Activated CD8-positive, alpha-beta memory T cell treated with anti-CD3 and anti-CD28 coated beads, Interleukin-2, amount 10 ng/mL, durations not matched to agents 7 days and 5 days (primary cell): ENCODE measurements at places on chromosomes 4 and X. TPM values are rescaled to one million over a fixed set of nuclear protein-coding genes. Genes with fewer than 3 reads are reported as not detected.
A peak's percentile ranks its signal among the peaks of the same experiment; 100 is the strongest.

- no peaks in the 10 kb centered on the region for H3K4me1 ChIP-seq
- no peak overlapping the region for H3K4me3 ChIP-seq
- DNase-seq: no peak
- no peaks in the 10 kb centered on the region for H3K36me3 ChIP-seq
- H3K27me3 ChIP-seq: peaks cover 12% of the 10 kb centered on the region
Measured at GRCh38 chr4:67910585-67910905, 26.7 kb upstream of the TMPRSS11D start.

GRCh38 chr4:106816496-106816895 lies 219.6 kb downstream of the DKK2 start:
- H3K36me3 ChIP-seq: no peaks in the 10 kb centered on the region
- no peak for DNase-seq
- H3K27ac ChIP-seq: no peak overlapping the region
- no peaks in the 10 kb centered on the region for H3K4me1 ChIP-seq

MAOB gene
- not detected for total RNA-seq

DNA sequence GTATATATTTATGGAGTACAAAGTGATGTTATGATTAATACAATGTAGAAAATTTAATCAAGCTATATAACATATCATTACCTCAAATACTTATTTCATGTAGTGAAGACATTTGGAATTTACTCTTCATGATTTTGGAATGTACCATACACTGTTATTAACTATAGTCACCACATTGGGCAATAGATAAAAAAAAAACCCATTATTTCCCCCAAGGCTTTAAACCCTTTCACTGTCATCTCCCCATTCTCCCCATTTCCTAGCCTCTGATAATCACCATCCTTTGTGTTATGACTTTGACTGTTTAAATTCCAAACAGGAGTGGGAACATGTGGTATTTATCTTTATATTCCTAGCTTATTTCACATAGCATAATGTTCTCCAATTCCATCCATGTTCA lies 2189.1 kb upstream of the AGA start:
- H3K36me3 ChIP-seq: no peaks in the 10 kb centered on the region
- peaks cover 2% of the 10 kb centered on the region for H3K4me1 ChIP-seq
- H3K27ac ChIP-seq: no peak overlapping the region

GRCh38 chrX:38315186-38315585 lies 12.1 kb downstream of the RPGR start:
- H3K36me3 ChIP-seq: peaks cover 3% of the 10 kb centered on the region
- H3K4me3 ChIP-seq: no peak overlapping the region
- no peak overlapping the region for H3K27ac ChIP-seq

RTL9 gene
- not detected for total RNA-seq

DNA sequence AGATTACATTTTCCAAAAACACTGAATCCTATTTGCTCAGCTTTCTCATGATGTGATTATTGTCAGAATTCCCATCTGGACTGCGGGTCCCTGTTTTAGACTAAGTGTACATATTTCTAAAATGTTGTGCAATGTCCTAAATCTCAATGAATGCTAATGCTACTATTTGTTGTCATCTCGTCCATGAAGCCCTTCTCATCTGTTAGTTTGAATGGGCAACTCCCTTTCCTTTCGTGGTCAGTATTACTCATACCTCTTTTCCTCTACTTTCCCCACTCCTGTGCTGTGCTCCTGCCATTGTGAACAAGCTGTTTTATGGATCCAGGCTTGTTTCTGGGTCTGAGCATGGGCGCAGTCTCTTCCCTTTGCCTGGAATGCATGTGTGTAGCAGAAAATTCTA lies 91.0 kb downstream of the MID1 start:
- H3K4me3 ChIP-seq: no peak overlapping the region
- H3K36me3 ChIP-seq: no peaks in the 10 kb centered on the region
- DNase-seq: no peak
- no peaks in the 10 kb centered on the region for H3K27me3 ChIP-seq

GPR143 gene
- total RNA-seq: not detected

IRAK1 gene
- total RNA-seq: 148 TPM

GRCh38 chrX:40088299-40088625 lies 9.5 kb downstream of the BCOR start:
- no peaks in the 10 kb centered on the region for H3K27me3 ChIP-seq
- H3K36me3 ChIP-seq: peaks cover 8% of the 10 kb centered on the region
- H3K27ac ChIP-seq: no peak overlapping the region
- DNase-seq: no peak
- no peak overlapping the region for H3K4me3 ChIP-seq

GRCh38 chrX:74924449-74925224 lies 615 bp downstream of the NEXMIF start:
- no peak overlapping the region for H3K27ac ChIP-seq
- H3K4me3 ChIP-seq: peak overlapping the region; percentile 63
- no peaks in the 10 kb centered on the region for H3K36me3 ChIP-seq
- DNase-seq: peak; percentile 41
- peaks cover 35% of the 10 kb centered on the region for H3K27me3 ChIP-seq
- H3K4me1 ChIP-seq: peaks cover 10% of the 10 kb centered on the region

DNA sequence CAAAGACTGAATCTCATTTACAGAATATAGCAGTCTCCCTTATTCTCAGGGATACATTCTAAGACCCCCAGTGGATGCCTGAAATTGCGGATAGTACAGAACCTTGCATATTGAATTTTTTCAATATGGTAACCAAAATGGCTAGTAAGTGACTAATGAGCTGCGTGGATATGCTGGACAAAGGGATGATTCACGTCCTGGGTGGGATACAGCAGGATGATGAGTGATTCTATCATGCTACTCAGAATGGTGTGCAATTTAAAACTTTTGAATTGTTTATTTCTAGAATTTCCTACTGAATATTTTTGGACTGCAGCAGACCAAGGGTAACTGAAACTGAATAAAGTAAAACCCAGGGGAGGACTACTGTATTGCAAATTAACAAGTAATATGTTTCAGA lies 66.7 kb downstream of the STAG2 start:
- peaks cover 6% of the 10 kb centered on the region for H3K36me3 ChIP-seq
- H3K27me3 ChIP-seq: no peaks in the 10 kb centered on the region
- H3K4me1 ChIP-seq: peaks cover 4% of the 10 kb centered on the region
- no peak overlapping the region for H3K4me3 ChIP-seq
- no peak overlapping the region for H3K27ac ChIP-seq

GRCh38 chr4:147985376-147985775 lies 253.5 kb downstream of the ARHGAP10 start:
- H3K27ac ChIP-seq: no peak overlapping the region
- H3K4me1 ChIP-seq: peaks cover 19% of the 10 kb centered on the region

GRCh38 chr4:85761803-85762528 lies 287.0 kb downstream of the ARHGAP24 start:
- no peaks in the 10 kb centered on the region for H3K27me3 ChIP-seq
- no peak for DNase-seq
- H3K27ac ChIP-seq: no peak overlapping the region
- no peaks in the 10 kb centered on the region for H3K4me1 ChIP-seq
- no peak overlapping the region for H3K4me3 ChIP-seq

DNA sequence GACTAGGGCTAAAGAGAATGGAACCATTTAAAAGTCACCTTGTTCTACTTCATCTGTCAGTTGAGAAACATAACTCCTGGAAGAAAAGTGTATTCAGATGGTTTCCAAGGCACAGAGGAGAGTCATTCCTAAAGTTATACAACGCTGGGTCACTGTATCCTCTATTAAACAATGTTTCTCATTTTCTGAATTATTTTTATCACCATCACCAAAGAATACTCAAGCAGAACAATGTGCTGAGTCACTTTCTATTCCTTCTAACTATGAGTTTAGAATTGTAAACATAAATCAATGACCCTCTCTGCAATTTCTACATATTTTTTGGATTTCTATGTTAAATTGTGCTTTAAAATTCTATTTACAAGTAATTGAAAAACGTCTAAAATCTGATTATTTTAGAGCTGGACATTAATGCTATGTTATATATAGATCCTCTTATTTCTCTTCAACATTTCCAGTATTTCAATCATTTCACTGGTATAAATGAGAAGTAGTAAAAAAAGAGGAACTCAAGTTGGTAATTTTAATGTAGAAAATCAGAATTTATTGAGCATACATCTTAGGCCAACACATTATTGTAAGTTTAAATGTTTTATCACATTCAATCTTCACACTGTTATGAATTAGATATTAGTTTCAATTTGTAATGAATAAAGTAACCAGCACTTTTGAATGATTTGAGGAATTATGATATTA lies 7.5 kb downstream of the DTHD1 start:
- no peaks in the 10 kb centered on the region for H3K27me3 ChIP-seq
- no peak overlapping the region for H3K4me3 ChIP-seq
- H3K4me1 ChIP-seq: peaks cover 44% of the 10 kb centered on the region
- peaks cover 34% of the 10 kb centered on the region for H3K36me3 ChIP-seq

CSN1S1 gene
- not detected for total RNA-seq

DNA sequence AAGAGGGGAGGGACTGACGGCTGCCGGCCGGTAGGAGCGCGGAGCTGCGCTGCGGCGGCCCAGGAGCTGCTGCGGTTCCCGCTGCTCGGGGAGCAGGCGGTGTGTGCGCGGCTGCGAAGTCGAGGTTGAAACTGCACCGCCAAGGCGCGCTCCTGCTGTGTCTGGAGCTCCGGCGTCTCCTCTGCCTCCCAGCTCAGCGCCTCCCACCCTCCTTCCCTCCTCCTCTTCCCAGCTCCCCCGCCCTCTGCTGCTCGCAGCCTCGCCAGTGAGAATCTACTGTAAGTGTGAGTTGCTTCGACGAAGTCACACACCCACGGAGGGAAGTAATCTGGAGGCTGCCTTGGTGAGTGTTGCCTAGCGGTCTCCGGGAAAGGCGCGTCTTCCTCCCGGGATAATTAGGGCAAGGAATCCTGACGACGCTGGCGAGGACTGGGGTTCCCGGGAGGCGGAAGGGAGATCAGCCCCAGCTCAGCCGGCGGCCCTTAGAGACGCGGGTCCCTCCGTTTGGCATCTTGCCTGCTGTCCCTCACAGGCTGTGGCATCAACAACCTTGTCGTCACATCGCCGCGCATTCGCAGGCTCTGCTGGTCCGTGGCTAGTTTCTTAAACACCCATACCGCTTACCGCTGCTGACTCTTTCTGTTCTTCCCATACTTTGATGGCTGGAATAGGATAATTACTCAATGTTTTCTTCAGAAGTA lies at the start of gene EPHA5:
EPHA5 (minus strand) TSS at position 159 of the 701 bp plus-strand sequence. CDS start 747 bp downstream, outside the sequence.
- H3K4me1 ChIP-seq: peaks cover 4% of the 10 kb centered on the region
- H3K27me3 ChIP-seq: peaks cover 37% of the 10 kb centered on the region
- peaks cover 9% of the 10 kb centered on the region for H3K36me3 ChIP-seq
- no peak within 1 kb of the TSS for H3K4me3 ChIP-seq
- DNase-seq: no peak
